Esophagus mucosa (tissue), 1 donor: ENCODE measurements at places on chromosomes 12 and 14. TPM values are rescaled to one million over a fixed set of nuclear protein-coding genes. Genes with fewer than 3 reads are reported as not detected.

- ATAC-seq = no peak
Observed at GRCh38 chr12:7146906-7147305, 16.7 kb downstream of the CLSTN3 start.

- ATAC-seq = no peak
Observed at GRCh38 chr14:83838226-83838625, 1691.7 kb upstream of the FLRT2 start.

DPPA3 gene
- not detected for total RNA-seq

FGF23 gene
- not detected for total RNA-seq

TESPA1 gene
- total RNA-seq = 0.68 TPM
